Effector CD4-positive, alpha-beta T cell (primary cell): ENCODE measurements at places on chromosomes 6 and 20.

DNA sequence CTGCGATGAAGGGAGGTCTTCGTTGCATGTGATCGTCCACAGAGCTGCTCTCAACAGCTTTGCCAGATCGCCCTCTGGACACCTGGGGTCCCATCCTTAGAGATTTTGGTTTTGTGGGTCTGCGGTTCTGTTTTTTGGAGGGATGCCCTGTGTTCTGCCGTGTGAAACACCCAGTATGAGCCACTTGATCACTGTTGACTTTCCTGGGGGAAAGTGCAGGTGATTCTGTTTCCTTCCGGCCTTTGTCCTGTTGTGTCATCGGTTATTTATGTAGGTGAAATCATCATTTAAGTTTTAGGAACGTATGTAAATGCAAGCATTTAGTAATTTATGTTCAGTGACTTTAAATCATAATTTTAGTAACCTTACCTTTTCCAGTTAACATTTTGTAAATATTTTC is 56.4 kb upstream of the SLC22A1 start:
- DNase-seq = no peak

- DNase-seq = no peak
Measured at GRCh38 chr6:89084954-89085353, 4.4 kb downstream of the PNRC1 start.

DNA sequence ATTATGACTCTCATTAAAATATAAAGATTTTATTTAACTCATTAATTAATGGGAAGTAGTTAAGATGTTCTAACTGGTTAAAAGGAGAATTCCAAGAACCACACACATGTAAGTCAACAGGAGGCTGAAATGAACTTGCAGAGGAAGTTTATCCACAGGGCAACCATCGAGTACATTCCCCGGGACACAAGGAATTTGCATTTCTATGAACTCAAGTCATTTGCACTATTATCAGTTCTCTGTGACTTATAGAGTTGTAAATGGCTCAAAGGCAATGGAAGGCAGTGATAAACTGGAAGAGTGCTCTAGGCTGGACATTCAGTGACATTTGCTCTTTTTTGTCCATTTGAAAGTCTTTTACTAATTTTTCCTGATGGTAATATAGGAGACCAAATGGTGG is 97.4 kb downstream of the SNX5 start:
- no peak for DNase-seq

- DNase-seq = no peak
Measured at GRCh38 chr6:21949211-21949801, 347.5 kb downstream of the PRL start.

DNA sequence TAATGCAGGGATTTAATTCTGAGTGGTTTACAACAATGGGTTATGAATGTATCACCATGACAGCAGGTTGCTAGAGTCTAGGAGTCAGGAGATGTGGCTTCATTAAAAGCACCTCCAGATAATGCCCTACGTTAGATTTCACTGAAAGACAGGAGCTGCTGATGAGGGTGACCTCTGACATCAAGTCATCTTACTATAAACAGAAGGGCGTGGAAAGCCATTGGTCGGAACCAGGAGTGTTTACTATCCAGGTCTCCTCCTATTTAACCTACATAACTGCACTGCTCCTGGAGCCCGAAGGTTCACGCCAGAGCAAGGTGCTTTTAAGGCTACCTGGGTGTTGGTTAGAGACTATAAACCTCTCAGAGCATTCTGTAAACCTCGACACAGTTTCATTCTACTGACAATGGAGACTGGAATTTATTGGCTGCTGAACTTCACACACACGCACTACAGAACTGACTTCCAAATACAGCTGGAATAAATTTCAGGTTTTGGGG is 128.7 kb downstream of the EYA4 start:
- no peak for DNase-seq

- DNase-seq = no peak
Measured at GRCh38 chr20:22974354-22974753, 60.8 kb upstream of the SSTR4 start.

- DNase-seq = no peak
Measured at GRCh38 chr6:20629509-20629908, 95.3 kb downstream of the CDKAL1 start.

DNA sequence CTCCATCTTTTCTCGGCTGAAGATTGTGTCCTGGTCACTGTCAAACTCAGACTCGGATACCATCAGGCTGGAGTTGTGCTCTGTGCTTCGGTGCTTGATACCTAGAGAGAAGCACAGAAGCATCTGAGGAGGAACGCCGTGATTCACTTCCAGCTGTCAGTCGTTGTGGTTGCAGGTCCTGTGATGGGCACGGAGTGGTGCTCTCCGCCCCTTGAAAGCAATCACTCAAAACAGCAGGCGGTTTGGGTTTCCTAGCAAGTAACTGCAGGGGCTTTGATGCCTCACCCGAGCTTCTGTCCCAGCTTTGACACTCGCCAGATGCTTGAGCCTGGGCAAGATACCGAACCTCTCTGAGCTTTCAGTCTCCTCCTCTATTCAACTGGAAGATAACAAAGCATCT is 52.5 kb downstream of the ALDH5A1 start:
- DNase-seq = peak; percentile 8

DNA sequence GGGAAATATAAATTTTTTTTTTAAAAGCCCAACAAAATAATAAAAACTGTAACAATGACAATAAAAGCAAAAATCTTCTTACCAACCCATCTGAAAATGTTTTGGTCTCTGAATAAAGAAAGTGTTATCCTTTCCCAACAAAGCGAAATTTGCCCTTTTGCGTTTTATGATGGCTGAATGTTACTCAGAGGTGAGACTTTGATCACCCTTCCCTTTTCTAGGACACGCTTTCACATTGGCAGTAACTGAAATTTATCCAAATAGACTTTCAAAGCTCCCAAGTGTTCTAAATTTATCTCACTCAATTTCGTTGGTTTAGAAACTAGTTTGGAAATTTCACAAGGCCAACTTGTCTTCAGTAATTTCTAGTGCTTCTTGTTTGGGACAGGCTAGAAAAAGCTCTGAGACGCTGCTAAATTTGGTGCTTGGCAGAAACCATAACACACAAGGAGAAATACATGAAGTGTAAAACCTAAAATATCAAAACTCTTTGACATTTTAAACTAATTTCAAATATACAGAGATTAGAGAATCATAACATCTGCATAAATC is 354.5 kb upstream of the CITED2 start:
- no peak for DNase-seq

GRCh38 chr20:10676518-10676917 is 2.7 kb upstream of the JAG1 start:
- no peak for DNase-seq

GRCh38 chr6:128259730-128260685 is 260.4 kb downstream of the PTPRK start:
- no peak for DNase-seq

DNA sequence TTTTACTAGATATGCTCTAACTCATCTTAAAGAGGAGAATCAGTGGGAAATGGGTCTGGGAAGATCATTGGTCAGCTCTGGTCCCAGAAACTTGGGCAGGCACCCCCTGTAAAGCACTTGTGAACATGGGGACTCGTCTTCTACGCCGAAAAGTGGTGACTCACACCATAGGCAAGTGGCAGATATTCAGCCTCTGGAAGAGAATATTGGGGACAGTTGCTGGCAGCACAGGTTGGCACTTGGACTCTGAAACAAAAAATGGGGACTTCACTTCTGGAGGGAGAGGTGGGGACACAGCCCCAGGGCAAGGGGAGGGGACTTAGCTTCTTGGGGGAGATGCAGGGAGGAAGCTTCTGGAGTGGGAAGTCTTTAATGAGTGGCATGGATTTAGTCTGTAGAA is 11.9 kb upstream of the ZNF343 start:
- DNase-seq = no peak

GRCh38 chr6:37868447-37868825 is 48.9 kb downstream of the ZFAND3 start:
- no peak for DNase-seq

- no peak for DNase-seq
Measured at GRCh38 chr6:50840112-50840810, 21.6 kb downstream of the TFAP2B start.

DNA sequence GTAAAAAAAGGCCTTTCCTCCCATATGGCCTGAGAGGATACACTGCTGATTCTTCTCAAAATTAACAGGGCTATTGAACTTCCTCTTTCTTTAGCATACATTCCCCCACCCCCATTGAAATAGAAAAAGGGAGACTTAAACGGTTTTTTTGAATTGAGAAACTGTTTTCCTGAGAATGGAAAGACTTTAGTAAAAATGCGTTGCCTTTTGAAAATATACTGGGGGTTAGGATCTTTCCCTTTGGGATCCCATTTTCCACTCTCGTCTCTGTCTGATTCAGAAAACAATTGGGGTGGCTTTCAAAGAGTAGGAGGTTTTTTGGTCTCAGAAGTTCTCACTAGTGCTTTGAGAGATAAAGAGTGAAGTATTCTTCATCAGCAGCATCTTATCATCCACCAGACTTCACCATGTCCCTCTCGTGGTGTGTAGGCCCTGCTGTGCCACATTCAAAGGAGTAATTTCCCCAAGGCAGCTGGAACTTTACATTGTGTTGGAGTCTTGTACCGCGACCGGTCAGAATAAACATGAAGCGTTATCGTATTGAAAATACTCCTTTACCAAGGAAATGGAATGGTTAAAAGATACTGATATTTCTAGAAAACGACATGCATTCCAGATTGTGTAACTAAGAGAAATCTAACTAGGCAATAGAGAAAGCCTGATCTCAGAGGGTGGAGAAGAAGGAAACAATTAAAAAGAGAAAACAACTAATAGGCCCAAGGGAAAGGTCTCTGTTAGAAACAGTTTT is 10.6 kb downstream of the MYB start:
- DNase-seq = no peak

DNA sequence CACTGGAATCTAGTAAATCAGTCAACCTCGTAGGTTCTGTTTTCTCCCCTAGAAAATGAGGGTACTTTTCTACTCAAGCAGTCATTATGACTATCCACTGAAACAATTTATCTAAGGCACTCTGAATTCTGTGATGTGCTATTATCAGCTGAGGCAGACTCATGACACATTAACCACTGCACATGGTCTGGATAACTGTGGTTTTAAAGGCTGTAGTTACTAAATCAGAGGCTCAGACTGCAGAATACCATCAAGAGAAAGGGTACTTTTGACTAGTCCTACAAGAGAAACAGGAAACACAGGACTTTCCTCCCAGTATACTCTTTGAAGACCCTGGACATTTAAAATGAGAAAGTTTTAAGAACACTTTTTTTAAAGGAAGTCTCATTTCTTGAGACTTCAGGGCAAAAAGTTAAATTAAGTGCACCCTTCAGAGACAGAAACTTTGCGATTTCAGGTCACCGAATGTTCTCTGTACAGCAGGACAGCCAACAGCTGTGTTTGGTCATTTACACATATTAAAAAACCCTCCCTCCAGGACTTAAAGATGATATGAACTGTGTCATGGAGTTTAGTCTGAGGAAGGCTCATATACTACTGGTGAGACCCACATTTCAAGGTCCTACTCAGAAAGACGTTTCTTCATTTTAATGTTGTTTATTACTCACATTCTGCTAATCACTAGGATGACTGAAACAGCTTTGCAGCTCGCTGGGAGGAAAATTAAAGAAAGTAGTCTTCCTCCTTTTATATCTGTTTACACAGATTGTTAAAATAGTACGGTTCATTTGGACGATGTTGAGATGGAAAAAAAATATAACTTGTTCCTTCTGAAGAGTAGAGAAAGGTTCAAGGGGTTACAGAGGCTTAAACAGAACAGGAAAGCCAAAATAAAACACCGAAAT is 19.9 kb downstream of the ATXN1 start:
- DNase-seq = no peak

DNA sequence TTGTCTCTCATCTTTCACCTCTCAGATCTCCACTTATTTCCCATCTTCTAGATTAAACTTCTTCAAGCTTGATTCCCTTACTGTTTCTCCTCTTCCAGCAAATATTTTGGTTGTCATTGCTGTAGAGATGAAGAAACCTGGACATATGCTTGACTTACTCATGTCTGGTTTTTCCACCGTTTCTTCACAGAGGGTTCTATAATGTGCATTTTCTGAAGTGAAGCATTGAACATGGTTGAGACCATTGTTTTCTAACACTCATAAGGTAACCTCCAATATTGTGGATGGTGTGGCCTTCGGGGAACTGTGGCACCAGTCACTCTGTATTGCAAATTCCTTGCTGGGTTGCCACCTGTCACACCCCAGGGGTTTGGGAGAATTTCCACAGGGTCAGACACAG is 237.2 kb downstream of the PLCB1 start:
- DNase-seq = no peak

GRCh38 chr20:35116258-35116657 is 23.7 kb upstream of the TRPC4AP start:
- no peak for DNase-seq

GRCh38 chr6:150343434-150343833 is 25.4 kb upstream of the IYD start:
- DNase-seq = no peak

GRCh38 chr6:145147559-145147958 is 587.8 kb downstream of the EPM2A start:
- no peak for DNase-seq

DNA sequence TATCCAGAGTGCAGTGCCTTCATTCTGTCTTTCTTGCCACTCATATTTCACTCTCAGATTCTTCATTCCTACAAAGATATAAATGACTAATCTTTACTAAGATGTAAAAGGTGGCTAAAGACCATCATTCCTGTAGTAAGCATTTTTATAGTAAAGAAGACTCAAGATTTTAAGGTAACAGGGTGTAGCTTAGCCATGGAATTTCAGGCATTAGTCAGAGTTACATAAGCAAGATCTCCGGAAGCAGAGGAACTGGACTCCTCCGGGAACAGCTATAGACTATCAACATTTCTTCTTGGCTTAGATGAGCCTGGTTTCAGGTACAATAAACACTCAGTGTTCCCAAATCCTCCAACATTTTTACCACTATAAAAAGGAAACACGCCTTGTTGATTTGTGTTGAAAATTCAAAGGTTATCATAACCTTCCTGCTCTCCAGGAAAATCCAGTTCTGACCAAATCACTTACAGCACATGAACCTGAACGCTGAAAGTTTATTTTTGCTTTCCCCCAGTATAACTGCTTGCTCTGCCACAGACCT is 23.7 kb downstream of the SERPINB1 start:
- DNase-seq = no peak
